SK-N-SH (cell line): ENCODE measurements at places on chromosomes 6 and 20. TPM values are rescaled to one million over a fixed set of nuclear protein-coding genes. Genes with fewer than 3 reads are reported as not detected.
A peak's percentile ranks its signal among the peaks of the same experiment; 100 is the strongest.

PPP2R5D gene
- 37.6 and 38.6 TPM in 2 replicates for polyA plus RNA-seq

DNA sequence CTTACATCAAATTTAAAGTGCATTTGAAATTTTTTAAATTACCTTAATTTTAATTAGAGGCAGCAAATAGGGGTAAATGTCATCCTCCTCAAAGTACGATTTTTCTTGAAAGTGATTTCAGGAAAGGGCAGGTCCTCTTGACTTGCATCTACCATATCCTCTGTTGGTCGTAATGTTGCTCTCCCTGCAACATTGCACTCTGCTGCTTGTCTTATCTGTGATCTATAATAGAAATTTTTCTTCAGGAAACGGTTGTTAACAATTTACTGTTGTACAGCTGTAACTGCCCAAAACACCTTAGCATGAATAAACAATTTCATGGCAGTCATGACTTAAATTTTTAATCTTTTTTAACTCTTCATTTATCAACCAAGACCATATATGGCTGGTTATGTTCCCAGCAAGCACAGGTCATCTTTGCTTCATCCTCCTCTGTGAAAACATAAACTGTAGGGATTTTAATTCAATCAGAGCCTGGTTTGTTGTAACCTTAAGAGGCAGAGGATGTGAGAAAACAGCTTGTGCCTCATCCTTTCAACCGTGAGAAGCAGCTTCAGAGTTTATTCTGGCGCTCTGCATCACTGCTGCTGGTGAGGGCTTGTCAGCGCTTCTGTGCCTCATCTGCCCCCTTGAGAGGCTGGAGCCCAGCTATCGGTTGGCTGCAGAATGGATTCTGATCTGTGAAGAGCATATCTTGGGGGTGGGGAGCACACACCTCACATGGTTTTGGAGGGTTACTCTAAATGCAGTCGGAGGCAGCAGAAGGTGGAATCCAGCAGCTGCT is 56.0 kb downstream of the CTNNBL1 start:
- H3K27me3 ChIP-seq = no peaks in the 10 kb centered on the region
- H3K4me1 ChIP-seq = no peaks in the 10 kb centered on the region
- H3K4me3 ChIP-seq = no peak overlapping the region
- peaks cover 29% of the 10 kb centered on the region for H3K36me3 ChIP-seq
- no peak for DNase-seq

GRCh38 chr6:111552241-111552744 is 53.4 kb downstream of the TRAF3IP2 start:
- H3K4me3 ChIP-seq = no peak overlapping the region
- no peaks in the 10 kb centered on the region for H3K27me3 ChIP-seq
- no peaks in the 10 kb centered on the region for H3K36me3 ChIP-seq
- peaks cover 35% of the 10 kb centered on the region for H3K4me1 ChIP-seq
- peak; percentile 55 for DNase-seq

COL20A1 gene
- polyA plus RNA-seq = not detected in 2 replicates

DNA sequence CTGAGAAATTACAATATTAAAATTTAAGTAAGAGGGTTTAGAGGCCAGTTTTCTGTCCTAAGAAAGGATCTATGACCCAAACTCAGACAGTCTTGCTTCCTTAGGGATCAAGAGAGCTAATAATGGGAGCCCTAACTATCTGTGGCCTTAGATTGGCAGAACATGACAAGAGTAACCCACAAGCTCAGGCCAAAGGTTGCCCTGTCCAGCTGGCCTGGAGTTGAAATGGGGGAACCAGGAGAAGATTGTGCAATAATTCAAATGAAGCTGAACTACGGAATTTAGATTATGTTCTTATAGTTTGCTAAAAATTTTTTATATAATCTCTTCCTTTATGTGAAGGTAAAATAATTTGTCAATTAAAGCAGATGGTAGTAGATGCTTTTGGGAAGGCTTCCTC is 26.4 kb downstream of the LAMA4 start:
- H3K36me3 ChIP-seq = no peaks in the 10 kb centered on the region
- no peak overlapping the region for H3K4me3 ChIP-seq
- peaks cover 29% of the 10 kb centered on the region for H3K4me1 ChIP-seq
- H3K27ac ChIP-seq = no peak overlapping the region

DNA sequence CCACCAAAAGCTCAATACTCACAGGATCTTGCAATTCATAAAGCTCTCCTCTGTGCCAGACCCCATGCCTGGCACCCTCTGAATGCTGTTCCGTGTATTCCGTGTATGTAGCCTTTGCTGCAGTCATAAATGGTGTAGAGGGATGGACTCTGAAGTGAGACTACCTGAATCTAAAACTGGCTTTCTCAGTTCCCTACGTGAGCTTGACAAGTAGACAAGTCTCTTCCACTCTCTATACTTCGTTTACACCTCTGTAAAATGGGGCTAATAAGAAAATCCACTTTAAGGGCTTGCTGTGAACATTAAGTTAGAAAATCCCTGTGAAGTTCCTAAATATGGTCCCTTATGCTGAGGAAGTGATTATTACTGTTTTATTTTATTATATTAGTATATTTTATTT is 31.5 kb downstream of the PPP1R16B start:
- peaks cover 2% of the 10 kb centered on the region for H3K4me1 ChIP-seq
- peaks cover 10% of the 10 kb centered on the region; the same call in 1 of the 2 replicates for H3K27me3 ChIP-seq

SERPINB6 gene
- 102 and 111 TPM in 2 replicates for polyA plus RNA-seq

GRCh38 chr6:154938221-154938580 is 56.9 kb upstream of the TIAM2 start:
- H3K27ac ChIP-seq = no peak overlapping the region
- no peak overlapping the region for H3K4me3 ChIP-seq
- H3K36me3 ChIP-seq = no peaks in the 10 kb centered on the region
- peaks cover 2% of the 10 kb centered on the region for H3K4me1 ChIP-seq

GSTA2 gene
- not detected in 2 replicates for polyA plus RNA-seq

RUNX2 gene
- 3.5 and 4.4 TPM in 2 replicates for polyA plus RNA-seq

DNA sequence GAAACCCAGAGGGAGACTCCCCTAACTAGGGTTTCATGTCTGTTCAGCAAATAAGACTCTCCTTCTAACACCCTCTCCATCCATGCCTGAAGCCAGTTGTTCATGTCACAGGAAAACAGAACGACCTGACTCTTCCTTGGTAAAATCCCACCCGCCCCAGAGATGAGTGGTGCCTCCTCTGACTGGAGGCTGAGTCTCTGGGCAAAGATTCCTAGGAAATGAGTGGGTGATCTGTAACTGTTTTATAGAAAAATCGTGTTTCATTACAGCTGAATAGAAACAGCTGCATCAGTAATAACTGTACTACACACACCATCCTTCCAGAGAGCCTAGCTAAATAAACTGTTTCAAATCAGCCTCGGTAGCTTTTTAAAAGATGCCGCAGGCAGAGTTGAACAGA is 37.4 kb upstream of the MRPS10 start:
- H3K36me3 ChIP-seq = peaks cover 32% of the 10 kb centered on the region; the same call in 1 of the 2 replicates
- no peak overlapping the region for H3K4me3 ChIP-seq
- H3K27me3 ChIP-seq = no peaks in the 10 kb centered on the region
- H3K27ac ChIP-seq = no peak overlapping the region; the same call in 1 of the 2 replicates
- H3K4me1 ChIP-seq = peaks cover 21% of the 10 kb centered on the region; the same call in 1 of the 2 replicates

ADGRF4 gene
- not detected in 2 replicates for polyA plus RNA-seq

SYCP2 gene
- polyA plus RNA-seq = 0.71 and 0.76 TPM in 2 replicates

- H3K36me3 ChIP-seq = no peaks in the 10 kb centered on the region
- H3K4me1 ChIP-seq = no peaks in the 10 kb centered on the region
- no peak overlapping the region for H3K27ac ChIP-seq
- DNase-seq = no peak
- H3K27me3 ChIP-seq = no peaks in the 10 kb centered on the region
- H3K4me3 ChIP-seq = no peak overlapping the region
Measured at GRCh38 chr6:15930207-15930606, 198.7 kb upstream of the MYLIP start.

GRCh38 chr20:34896086-34896621 is 19.7 kb downstream of the ACSS2 start:
- H3K27me3 ChIP-seq = no peaks in the 10 kb centered on the region
- H3K27ac ChIP-seq = no peak overlapping the region
- DNase-seq = no peak
- peaks cover 7% of the 10 kb centered on the region; the same call in 1 of the 2 replicates for H3K4me1 ChIP-seq

GRCh38 chr6:118316796-118317384 is 231.2 kb upstream of the PLN start:
- H3K4me3 ChIP-seq = no peak overlapping the region
- H3K27me3 ChIP-seq = no peaks in the 10 kb centered on the region
- H3K36me3 ChIP-seq = no peaks in the 10 kb centered on the region
- H3K4me1 ChIP-seq = no peaks in the 10 kb centered on the region
- DNase-seq = no peak
- H3K27ac ChIP-seq = no peak overlapping the region

DNA sequence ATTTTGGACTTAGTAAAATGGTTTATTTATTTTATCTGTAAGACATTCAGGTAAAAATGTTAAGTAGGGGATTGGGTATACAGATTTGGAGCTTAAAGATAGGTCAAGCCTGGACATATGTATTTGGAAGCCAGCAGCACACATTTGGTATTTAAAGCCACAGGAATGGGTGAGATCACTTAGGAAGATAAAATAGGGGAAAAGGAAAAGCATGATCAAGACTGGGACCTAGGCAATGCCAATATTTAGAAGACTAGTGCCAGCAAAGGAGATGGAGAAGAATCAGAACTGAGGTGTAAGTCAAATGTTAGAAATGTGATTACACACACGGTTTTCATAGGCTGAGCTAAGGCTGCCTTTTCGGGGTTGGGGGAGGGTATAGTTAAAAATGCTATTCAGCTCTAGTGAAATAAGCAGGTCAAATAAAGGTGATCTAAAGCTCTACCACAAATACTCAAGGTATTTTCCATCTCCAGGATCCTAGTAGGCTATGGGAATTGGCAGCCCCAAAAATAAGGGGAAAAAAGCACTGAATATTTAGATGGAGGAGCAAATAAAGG is 20.6 kb downstream of the SLC2A12 start:
- DNase-seq = no peak
- H3K36me3 ChIP-seq = no peaks in the 10 kb centered on the region

DNA sequence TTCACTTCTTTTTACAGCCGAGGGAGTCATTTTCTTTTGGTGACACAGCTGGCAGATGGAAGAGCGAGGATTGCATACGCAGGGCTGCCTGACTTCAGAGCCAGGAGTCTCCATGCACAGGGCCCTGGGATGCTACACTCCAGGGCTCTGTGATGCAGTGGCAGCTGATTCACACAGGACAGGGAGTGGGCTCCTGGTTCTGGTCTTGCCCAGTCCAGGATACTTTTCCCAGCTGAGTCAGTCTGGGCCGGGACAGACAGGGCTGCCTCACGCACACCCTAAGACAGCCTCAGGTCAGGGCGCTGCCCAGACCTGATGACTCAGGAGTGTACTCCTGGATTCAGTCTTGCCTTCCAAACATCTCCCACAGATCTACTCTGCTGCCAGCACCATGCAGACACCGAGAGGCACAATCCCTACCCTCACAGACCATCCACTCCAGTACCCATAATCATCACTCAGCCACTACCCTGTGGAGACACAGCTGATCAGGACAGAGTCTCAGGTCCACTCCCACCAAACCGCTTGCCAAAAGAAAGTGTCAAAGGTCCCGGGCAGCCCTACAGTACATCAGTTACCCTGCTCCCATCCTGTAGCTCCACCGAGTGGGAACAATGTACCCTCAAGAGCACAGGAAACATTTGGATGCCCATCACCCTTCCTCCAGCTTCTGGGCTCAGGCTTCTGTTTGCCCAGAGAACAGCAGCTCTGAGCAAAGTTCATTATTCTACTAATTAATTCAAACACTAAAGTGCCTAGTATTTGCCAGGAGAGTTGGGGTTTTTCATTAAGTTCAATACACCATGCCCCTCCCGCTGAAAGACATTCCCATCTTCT is 11.5 kb downstream of the SDC4 start:
- H3K36me3 ChIP-seq = peaks cover 12% of the 10 kb centered on the region; the same call in 1 of the 2 replicates
- no peak overlapping the region for H3K4me3 ChIP-seq
- no peaks in the 10 kb centered on the region for H3K27me3 ChIP-seq
- H3K27ac ChIP-seq = peak overlapping the region; percentile 88
- H3K4me1 ChIP-seq = peaks cover 34% of the 10 kb centered on the region

GRCh38 chr6:3090013-3090412 is 21.7 kb downstream of the RIPK1 start:
- H3K27ac ChIP-seq = no peak overlapping the region
- peaks cover 8% of the 10 kb centered on the region; the same call in 1 of the 2 replicates for H3K4me1 ChIP-seq
- H3K27me3 ChIP-seq = no peaks in the 10 kb centered on the region
- H3K36me3 ChIP-seq = peaks cover 55% of the 10 kb centered on the region

DNA sequence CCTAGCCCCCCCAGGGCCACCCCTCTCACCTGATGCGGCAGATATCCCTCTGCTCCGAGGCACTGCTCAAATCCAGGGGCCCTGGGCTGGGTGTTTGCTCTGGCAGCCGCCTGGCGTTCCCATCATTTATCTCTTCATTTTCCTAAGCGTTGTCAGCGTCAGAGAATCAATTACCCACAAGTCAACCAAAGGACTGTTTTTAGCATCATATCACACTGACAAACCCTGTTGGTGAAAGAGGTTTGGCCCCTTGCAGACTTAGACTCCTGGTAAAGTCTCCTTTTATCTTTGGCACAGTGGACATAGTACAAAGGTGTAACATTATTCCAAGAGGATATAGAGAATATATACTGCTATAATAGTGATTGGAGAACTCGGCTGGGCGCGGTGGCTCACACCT is at the start of gene GHRH:
Gene GHRH (minus strand): TSS at position 101 of the 400 bp plus-strand sequence. CDS start 4,925 bp downstream, outside the sequence.
- H3K4me3 ChIP-seq = no peak within 1 kb of the TSS
- H3K27ac ChIP-seq = no peak within 1 kb of the TSS
- no peaks in the 10 kb centered on the region for H3K36me3 ChIP-seq

- peaks cover 67% of the 10 kb centered on the region for H3K27me3 ChIP-seq
- no peak overlapping the region for H3K4me3 ChIP-seq
- H3K27ac ChIP-seq = no peak overlapping the region
- no peak for DNase-seq
- H3K4me1 ChIP-seq = no peaks in the 10 kb centered on the region
Measured at GRCh38 chr6:227812-228338, 64.4 kb upstream of the DUSP22 start.

RRAGD gene
- polyA plus RNA-seq = 0.05 and 0.07 TPM in 2 replicates

RBPJL gene
- not detected in 2 replicates for polyA plus RNA-seq

DNA sequence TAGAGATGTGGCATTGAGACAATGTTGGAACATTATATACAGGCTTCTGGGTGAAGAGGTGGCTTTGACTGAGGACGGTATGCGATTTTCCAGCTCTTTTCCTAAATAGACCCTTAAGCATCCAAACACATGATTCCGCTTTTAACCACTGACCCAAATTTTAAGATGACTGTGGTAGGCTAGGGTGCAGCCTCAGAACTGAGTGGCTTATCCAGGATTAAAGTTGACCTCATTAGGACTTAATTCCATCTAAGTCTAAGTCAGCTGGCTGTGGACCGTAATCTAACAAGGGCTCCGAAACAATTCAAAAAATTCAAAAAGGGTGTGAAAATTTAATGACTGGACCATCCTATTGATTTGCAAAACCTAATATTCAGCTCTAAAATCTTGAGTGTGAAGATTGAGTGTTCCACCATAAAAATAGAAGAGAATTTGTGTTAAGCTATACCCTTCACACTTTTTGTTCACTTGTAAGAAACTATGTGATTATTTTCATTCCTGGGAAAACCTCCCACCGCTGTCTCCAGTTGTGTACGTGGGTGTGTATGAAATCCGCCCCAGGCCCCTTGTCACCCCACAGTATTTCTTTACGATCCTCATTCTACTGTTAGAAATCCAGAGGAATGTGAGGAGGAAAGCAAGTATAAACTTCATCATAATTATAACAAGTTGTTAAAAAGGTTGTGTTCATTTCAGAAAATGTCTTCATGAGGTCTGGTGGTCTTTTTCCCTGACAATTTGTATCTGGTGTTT is 2.7 kb downstream of the PCMTD2 start:
- H3K27me3 ChIP-seq = no peaks in the 10 kb centered on the region
- no peak for DNase-seq
- H3K27ac ChIP-seq = no peak overlapping the region
- no peak overlapping the region for H3K4me3 ChIP-seq
- H3K4me1 ChIP-seq = peaks cover 6% of the 10 kb centered on the region; the same call in 1 of the 2 replicates
